Ovary (tissue), 10 donors: ENCODE measurements at places on chromosomes 5 and 9. TPM values are rescaled to one million over a fixed set of nuclear protein-coding genes. Genes with fewer than 3 reads are reported as not detected.

GRCh38 chr5:94832685-94833084 is 214.2 kb downstream of the SLF1 start:
- no peak for DNase-seq

DNA sequence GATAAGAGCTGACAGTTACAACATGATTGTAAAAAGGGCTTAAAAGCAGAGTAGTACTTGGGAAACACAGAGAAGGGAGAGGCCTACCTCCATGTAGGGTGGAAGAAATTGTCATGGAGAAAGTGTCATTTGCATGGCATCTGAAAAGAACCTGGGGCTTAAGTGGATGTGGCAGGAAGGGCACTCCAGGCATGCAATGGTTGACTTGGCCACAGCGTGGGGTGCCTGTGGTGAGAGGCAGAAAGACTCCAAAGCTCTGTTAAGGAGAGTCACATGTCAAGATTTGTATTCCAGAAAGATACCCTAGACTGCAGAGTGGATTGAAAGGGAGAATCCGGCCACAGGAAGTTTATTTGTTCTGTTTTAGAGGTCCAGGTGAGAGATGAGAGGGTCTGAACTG is 2.4 kb downstream of the POLR3G start:
- DNase-seq = no peak

SPAG8 gene
- total RNA-seq = 5.0 TPM

TRPM3 gene
- 18.5 TPM for total RNA-seq

- DNase-seq = no peak
Measured at GRCh38 chr5:174046558-174046957, 1.1 kb downstream of the NSG2 start.

- DNase-seq = no peak
Measured at GRCh38 chr5:151002681-151003502, 17.5 kb upstream of the GPX3 start.

- DNase-seq = no peak
Measured at GRCh38 chr5:142114687-142115086, 6.1 kb downstream of the NDFIP1 start.

SLC36A1 gene
- total RNA-seq = 5.6 TPM

- DNase-seq = no peak
Measured at GRCh38 chr9:77597057-77597456, 51.1 kb downstream of the GNA14 start.

TAL2 gene
- not detected for total RNA-seq

PCDHGA5 gene
- 6.4 TPM for total RNA-seq

GRCh38 chr9:8760000-8760767 is 960.6 kb upstream of the DMAC1 start:
- no peak for DNase-seq

- no peak for DNase-seq
Measured at GRCh38 chr5:90434116-90434714, 24.7 kb upstream of the CETN3 start.
